ENCODE measurements at places on chromosomes 2 and 18.

DNA sequence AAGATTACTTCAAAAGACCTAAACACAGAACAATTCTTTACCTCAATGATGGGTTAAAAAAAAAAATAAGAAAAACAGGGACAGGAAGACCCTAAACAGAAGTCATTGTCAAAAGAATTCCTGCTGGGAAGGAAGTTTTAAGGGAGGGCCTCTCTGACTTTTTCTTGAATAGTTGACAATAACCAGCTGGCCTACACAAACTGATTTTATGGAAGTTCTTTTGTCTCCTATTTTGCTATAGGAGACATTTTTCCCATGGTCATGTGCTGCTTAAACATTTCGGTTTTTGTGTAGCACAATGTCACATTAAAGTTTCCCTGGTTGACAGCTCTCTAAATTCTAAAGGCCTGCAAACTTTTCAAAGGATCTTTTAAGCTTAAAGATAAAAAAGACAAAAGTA lies 55.3 kb downstream of the RFTN2 start:
- no peak for DNase-seq

- DNase-seq, result no peak
These were observed 10.3 kb downstream of the CEP76 start for GRCh38 chr18:12692206-12692605.

GRCh38 chr2:64383016-64383591 lies 70.9 kb upstream of the LGALSL start:
- DNase-seq, result no peak

- DNase-seq, result peak; percentile 86
These were observed 30.1 kb upstream of the EPC2 start for GRCh38 chr2:148614322-148615049.

GRCh38 chr2:127669056-127669455 lies 6.3 kb downstream of the LIMS2 start:
- no peak for DNase-seq

DNA sequence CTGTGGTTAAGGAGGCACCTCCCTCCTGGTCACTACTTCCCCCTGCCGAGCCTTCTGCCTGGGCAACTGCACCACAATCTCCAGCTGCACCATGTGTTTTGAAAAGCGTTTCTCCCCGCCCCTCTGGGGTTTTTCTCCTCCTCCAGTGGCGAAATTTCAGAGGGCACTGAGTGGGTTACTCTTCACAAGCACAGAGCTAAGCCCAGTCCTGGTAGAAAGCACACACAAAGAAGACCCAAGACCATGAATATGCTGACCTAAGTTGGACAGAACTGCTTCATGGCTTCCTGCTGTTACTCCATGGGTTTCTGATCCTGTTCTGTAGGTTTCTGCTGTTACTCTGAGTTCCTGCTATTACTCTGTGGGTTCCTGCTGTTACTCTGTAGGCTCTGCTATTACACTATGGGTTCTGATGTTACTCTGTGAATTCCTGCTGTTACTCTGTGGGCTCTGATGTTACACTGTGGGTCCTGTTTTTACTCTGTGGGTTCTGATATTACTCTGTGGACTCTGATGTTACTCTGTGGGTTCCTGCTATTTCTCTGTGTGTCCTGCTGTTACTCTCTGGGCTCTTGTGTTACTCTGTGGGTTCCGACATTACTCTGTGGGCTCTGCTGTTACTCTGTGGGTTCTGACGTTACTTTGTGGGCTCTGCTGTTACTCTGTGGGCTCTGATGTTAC lies 216.6 kb downstream of the RTP5 start:
- DNase-seq, result no peak

DNA sequence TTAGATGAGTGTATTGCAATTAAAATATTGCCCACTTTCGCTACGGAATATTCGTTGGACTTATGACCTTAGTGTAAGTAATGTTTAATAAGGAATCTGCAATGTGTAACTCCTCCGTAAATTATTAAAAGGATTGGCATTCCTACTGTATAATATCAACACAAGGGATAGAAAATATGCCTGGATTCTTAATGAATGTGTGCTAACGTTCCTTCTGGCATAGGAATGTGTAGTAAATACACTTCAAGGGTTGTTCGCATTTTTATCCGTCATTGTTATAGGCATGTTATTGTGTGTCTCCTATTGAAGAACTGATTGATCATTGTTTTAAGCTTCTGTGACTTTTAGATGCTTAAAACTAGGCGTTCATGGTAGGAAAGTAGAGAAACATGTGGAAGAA lies 134.5 kb downstream of the NEDD4L start:
- peak; percentile 90 for DNase-seq

DNA sequence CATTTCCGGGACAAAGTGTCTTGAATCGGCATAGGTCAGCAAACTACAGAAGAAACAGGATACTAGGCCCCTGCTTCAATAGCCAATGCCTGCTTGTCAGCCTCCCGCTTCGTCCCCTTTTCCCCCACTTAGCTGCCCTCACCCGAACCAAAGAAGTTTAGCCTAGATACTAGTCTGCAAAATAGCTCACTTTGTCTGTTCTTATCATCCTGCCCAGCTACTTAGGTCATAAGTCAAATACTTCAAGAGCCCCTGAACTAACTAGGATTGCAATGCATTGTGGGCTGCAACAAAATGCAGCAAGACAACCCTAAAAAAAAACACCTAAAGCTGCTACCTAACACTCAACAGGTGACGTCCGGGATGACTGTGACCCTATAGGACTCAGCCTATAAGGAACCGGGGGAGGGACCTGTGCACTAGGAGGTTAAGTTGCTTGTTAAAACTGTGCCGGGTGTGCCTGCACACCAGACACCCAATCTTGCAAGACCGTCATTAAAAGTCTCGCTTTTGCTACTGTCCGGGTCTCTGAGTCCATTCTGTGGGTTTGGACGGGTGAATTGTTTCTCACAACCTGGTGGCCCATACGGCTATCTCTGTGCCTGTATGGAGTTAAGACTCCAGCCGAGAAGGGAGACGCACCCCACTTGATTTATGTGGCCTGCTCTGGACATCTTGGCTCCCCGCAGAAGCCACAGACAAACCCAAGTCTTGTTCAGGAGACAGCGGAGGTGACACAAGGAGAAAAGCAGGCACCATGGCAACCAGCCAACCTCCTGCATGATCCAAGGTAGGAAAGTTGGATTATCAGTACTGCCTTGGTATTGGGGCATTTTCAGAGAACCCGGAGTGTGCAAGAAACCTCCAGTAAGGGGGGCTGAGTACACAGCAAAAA lies 105.9 kb downstream of the HIBCH start:
- no peak for DNase-seq

DNA sequence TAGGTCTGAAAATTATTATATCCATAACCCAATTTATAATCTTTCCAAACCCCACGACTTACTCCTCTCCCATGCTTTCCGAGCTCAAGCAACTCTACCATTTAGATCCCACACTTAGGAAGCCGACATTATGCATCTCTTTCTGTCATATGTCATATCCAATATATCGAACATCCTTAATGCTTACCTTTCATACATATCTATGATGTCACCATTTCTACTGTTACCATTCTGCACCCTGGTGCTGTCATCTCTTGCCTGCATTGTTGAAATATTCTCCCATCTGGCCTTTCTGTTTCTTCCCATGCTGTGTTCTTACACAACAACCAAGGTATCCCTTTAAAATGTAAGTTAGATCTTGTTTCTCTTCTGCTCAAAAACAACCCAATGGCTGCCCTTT lies 127.1 kb upstream of the MC4R start:
- no peak for DNase-seq

DNA sequence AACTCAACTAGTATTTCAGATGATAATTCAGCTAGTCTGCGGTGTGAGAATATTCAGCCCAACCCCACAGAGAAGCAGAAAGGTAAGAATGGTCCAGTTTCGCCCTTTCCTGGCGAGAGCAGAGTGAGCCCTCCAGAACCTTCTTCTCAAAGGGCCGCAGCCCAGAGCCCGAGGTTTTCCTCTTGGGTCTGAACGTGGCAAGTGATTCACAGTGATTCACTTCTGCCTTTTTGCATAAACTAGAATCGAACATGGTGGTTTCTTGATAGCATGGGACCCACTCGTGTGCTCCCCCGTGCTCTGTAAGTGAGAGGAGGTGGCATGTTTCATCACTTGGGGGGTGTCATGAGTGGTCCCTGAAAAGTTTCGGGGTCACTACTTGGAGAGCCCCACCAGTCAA lies 24.2 kb downstream of the TRAF3IP1 start:
- DNase-seq, result no peak

DNA sequence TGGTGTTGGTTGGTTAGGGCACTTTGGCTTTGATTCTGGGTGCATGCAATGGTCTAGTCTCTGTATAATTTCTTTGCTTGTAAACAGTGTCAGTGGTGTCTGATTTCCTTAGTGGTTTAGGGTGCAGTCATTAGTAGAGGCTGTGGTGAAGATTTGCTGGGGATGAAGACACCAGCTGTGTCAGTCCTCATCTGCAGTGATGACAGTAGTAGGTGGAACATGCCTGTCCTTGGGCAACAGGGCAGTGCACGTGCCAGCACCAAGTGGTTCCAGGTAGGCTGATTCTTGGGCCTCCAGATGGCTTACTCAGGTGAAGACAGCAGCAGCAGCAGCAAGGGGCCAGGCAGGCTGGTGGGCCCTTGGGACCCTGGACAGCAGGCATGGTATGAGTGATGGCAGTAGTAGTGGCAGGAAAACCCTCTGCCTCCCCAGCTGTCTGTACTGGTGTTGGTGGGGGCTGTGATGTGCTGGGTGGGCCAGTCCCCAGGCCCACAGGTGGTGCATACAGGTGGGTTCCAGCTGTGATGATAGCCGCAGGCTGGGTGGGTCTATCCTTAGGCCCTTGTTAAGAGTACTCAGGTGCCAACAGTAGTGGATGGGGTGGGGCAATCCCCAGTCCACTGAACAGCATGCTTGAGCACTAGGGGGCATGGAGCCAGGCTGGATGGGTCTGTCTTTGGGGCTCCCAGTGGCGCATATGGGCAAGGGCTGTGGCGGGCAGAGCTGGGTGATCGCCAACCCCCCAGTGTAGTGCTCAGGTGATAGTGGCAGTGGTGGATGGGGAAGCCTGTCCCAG lies 140.7 kb upstream of the THUMPD2 start:
- no peak for DNase-seq

- no peak for DNase-seq
These were observed 71.3 kb upstream of the TCF7L1 start for GRCh38 chr2:85061896-85062295.

DNA sequence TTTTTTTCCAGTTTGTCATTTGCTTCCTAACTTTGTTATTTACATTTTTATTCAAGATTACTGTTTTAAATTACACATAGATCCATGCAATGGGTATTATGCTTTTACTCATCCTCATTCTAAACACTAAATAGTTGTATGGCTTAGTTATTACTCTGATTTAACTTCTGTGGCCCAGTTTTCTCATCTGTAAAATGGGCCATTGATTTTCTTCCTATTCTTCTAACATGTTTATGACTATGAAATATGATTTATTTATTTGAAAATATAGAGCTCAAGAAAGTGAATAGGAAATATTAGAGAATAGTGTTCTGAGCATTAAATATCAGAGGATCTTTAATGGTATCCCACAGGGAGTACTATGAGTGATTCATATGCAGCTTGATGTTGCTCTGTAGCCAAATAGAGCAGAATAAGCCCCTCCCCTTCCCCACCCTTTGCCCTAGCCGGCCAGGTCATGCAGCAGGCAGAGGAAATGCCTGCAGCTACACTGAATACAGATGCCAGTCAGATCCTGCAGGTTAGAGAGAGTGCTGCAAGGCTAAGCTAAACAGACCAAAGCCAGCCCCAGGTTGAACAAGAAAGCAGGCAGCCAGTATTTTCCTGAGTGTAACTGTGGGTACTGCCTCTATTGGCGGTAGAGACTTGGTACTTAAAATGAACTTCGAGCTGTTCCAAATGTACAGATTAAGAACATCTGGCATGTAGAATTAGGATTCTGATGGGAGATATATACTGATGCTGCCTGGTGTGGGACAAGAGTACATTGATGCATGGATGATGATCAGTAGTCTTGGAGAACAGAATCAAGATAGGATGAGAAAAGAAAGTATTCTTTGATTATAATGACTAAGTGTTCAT lies 11.7 kb upstream of the ACYP2 start:
- peak; percentile 47 for DNase-seq

- DNase-seq, result no peak
These were observed 63.0 kb upstream of the GLI2 start for GRCh38 chr2:120672526-120673204.

DNA sequence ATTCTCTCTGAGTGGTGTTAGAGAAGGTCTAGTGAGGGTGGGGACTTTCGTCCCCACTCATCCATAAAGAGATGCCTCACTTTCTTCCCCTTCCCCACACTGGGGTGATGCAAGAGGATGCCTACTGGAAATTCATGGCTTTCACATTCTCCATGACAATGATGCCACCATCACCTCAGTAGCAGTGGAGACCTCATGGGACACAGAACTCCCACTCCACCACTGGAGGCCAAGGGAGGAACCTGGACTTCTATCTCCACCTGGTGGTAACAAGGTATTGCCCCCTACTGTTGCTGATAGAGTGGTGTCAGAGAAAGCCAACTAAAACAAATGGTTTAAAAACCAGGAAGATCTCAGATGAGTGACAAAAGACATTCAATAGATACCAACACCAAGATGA lies 110.9 kb downstream of the INHBB start:
- DNase-seq, result no peak

- DNase-seq, result no peak
These were observed 666.9 kb downstream of the PLCL1 start for GRCh38 chr2:198471291-198471690.

DNA sequence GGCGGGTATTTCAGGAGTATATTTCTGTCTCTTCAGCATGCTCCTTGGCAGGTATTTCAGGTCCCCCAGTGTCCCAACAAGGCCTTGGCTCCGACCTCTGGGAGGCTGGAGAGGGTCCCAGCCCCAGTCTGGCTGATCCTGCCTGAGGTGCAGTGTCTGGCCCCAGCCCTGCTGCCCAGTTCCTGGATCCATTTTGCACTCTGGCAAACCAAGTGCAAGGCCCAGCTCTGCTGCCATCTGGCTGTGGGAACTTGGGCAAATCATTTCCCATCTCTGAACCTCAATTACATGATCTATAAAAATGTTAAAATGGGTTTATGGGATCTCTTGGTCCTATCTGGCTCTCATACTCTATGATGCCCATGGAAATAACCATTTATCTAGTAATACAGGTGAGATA lies 63.6 kb downstream of the ZBTB7C start:
- DNase-seq, result no peak

DNA sequence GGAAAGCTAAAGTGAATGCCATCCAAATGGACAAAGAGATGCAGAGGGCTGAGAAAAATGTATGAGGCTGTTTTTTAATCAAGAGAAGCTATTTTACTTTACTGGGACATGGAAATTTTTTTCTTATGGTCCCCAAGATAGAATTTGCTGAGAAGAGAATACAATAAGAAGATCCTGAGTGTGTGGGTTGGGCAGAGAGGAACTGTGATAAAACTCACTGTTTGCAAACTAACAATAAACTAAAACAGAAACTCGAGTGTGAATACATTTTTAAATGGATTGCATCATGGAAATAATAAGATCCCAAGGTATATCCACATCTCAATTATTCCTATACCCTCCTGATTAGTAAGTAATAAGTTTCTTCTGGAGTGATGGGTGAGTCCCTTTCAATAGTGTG lies 4.4 kb downstream of the NEB start:
- no peak for DNase-seq

DNA sequence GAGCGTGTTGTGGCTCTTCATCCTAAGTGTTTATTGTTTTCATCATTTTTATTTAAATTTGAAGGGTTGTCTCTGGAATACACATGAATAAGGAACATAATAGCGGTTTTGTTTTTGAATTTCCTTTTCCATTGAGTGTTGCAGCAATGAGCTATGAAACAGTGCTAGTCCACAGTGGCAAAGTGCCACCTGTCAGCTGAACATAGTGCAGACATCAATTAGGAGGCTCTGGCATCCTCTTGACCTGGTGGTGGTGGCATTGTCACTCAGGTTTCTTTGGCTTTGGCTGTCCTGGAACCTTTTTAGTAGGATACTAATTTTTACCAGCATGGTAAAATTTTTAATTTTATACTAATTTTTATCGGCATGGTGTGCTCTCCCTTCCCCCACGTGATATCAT lies 63.2 kb downstream of the UGGT1 start:
- DNase-seq, result no peak

All from kidney glomerular epithelial cell (primary cell).